ENCODE measurements at places on chromosomes 12 and 14. TPM values are rescaled to one million over a fixed set of nuclear protein-coding genes. Genes with fewer than 3 reads are reported as not detected.
A peak's percentile ranks its signal among the peaks of the same experiment; 100 is the strongest.

PDZRN4 gene
- total RNA-seq = 10.6 TPM

LPAR5 gene
- 15.0 TPM for total RNA-seq

SDR9C7 gene
- total RNA-seq = not detected

DNA sequence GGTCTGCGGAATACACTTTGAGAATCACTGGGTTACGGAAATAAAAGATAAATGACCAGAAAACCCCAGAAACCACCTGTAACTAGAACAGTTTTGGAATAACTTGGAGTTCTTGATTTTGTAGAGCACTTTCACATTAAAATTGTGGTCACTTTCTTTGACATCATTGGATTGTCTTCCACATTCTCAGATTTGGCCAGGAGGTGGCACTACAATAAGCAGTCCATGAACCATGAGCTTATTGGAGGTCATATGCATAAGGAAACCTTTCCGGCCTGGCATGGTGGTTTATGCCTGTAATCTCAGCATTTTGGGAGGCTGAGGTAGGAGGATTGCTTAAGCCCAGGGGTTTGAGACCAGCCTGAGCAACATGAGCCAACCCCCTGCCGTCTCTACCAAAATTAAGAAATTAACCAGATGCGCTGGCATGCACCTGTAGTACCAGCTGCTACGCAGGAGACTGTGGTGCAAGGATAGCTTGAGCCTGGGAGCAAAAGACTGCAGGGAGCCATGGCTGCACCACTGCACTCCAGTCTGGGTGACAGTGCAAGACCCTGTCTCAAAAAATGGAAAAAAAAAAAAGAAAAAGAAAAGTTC is 107.7 kb upstream of the CAND1 start:
- DNase-seq = peak; percentile 32

DNA sequence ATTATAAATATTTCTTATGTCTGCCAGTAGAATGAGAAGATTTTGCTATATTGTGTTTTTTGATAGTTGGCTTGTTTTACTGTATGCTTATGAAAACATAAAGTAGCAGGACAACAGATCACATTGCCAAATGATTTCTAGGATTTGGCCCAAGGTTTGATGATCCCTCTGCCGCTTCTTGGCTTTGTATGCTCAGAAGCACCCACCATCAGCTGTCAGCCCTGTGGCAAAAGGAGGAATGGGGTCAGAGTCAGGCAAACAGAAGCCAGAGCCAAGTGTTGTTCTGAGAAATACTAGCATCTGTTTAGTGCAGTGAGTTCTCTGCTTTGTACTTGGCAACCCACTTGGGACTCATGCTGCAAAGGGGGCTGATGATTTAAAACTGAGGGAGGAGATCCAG is 152.2 kb downstream of the PDE3A start:
- no peak for DNase-seq

DNA sequence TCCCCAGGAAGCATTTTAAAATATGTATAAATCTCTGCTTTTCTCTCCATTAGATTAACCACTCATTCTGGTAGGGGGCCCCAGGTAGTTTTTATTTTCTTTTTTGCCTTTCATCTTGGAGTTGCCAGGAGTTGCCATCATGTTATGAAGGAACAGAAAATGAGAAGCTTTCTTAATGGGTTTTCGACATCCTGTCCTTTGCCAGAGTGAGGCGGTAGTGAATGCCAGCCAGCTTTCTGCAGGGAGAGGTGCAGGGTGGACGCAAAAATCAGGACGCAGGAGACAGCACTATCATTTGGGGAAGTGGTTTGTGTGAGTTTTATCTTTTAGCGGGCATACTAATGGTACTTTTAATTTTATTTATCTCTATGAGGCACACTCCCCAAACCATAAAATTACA is 1.7 kb downstream of the RASSF8 start:
- DNase-seq = no peak

DNA sequence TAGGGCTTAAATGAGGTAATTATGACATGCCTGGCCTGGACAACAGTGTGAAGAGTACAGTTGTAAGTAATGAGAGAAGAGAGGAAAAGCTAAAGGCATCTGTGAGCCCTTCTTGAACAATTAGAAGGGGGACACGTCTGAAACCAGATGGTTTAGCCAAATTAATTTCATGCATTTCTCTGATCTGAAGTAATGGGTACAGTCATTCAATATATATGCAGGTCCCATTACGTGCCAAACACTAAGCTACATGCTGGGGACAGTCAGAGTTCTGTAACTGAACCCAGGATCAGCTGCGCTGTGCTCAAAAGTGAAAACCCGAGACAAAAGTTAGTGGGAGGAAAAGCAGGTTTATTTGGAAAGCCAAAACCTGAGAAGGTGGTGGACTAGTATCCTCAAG is 207.2 kb upstream of the TMTC1 start:
- no peak for DNase-seq

GRCh38 chr14:104433401-104434213 is 146.0 kb upstream of the C14orf180 start:
- no peak for DNase-seq

GRCh38 chr14:100442498-100443490 is 119.7 kb downstream of the SLC25A47 start:
- DNase-seq = no peak

GRCh38 chr12:107090711-107091110 is 2.6 kb downstream of the CRY1 start:
- DNase-seq = no peak
